SK-N-SH (cell line): ENCODE measurements at places on chromosomes 6 and 20. TPM values are rescaled to one million over a fixed set of nuclear protein-coding genes. Genes with fewer than 3 reads are reported as not detected.

- H3K4me3 ChIP-seq, result no peak overlapping the region
- no peak for DNase-seq
- H3K27ac ChIP-seq, result no peak overlapping the region
- no peaks in the 10 kb centered on the region for H3K27me3 ChIP-seq
- H3K4me1 ChIP-seq, result no peaks in the 10 kb centered on the region
Observed at GRCh38 chr20:18187020-18187419, 49.4 kb downstream of the KAT14 start.

- peaks cover 14% of the 10 kb centered on the region; the same call in 1 of the 2 replicates for H3K4me1 ChIP-seq
- H3K27ac ChIP-seq, result no peak overlapping the region
- no peaks in the 10 kb centered on the region for H3K36me3 ChIP-seq
- H3K27me3 ChIP-seq, result no peaks in the 10 kb centered on the region
Observed at GRCh38 chr20:63346131-63347080, 14.7 kb downstream of the CHRNA4 start.

MCCD1 gene
- polyA plus RNA-seq, result not detected in 2 replicates

DNA sequence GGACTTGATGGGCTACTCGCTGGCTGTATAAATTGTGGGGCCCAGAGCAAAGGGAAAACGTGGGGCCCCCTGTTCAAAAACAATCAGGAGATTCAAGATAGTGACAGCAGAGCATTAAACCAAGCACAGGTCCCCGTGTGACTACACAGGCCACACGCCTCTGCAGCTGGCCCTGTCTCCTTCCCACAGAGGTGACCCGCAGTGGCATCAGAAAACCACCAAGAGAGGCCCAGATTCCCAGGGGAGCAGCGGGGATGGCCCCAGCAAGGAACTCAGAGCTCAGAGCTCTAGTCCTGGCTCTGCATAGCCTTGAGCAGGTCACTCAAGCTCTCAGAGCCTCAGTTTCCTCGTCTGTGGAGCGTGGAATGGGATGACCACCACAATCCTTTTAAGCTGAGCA, 57.6 kb downstream of the CPNE5 start:
- no peak overlapping the region for H3K4me3 ChIP-seq
- H3K36me3 ChIP-seq, result no peaks in the 10 kb centered on the region
- no peak overlapping the region for H3K27ac ChIP-seq
- H3K27me3 ChIP-seq, result no peaks in the 10 kb centered on the region

- H3K27me3 ChIP-seq, result no peaks in the 10 kb centered on the region
- no peak for DNase-seq
- H3K4me3 ChIP-seq, result no peak overlapping the region
- no peaks in the 10 kb centered on the region for H3K36me3 ChIP-seq
- H3K27ac ChIP-seq, result no peak overlapping the region
- H3K4me1 ChIP-seq, result no peaks in the 10 kb centered on the region
Observed at GRCh38 chr6:67680297-67680932, 954.7 kb upstream of the ADGRB3 start.
